ENCODE measurements at places on chromosomes 7 and 10.

GRCh38 chr7:128948976-128949760 is 11.4 kb downstream of the IRF5 start:
- DNase-seq: no peak

- peak; percentile 54 for DNase-seq
Observed at GRCh38 chr7:19713676-19714075, 4.8 kb upstream of the POLR1F start.

DNA sequence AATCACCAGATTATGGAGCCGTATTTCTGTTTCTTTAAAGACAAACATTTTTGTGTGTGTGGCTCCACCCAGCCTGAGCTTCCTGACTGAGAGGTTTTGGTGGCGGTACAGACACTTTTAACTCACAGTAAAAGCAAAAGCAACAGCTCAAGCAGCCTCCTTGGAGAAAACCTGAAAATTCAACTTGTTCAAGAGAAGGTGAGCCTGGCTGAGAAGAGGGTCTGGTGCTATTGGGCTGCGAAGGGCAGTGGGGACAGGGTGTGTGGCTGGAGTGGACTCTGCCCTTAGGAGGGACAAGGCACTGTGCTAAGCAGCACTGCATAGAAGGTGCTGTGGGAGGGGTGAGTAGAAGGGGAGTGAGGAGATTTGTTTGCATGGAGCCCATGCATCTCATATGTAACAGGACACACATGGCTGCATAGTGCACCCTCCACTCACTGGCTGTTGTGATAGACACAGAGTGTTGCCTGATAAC is at the start of gene GIMAP7:
Gene GIMAP7, plus strand, starts transcription at position 125 of the 475 bp plus-strand sequence. CDS start 5,103 bp downstream, outside the sequence.
- peak; percentile 80 for DNase-seq

DNA sequence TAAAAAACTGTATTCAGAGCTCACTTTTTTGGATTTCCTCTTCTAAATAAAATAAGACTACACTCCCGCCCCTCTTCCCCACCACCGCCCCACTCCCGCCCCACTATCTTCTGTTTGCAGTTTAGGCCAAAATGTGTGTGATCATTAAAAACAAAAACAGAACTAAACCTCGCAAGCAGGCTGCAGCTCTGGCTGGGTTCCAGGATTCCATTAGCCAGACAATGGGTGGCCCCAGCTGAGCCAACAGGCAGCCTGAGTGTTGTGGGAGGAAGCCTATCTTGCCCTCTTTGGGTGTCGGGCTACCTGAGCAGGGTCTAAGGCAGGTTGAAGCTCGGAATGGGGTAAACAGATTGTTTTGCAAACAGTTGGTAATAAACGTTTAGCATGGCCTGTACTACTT is 41.7 kb downstream of the ARL4A start:
- no peak for DNase-seq

DNA sequence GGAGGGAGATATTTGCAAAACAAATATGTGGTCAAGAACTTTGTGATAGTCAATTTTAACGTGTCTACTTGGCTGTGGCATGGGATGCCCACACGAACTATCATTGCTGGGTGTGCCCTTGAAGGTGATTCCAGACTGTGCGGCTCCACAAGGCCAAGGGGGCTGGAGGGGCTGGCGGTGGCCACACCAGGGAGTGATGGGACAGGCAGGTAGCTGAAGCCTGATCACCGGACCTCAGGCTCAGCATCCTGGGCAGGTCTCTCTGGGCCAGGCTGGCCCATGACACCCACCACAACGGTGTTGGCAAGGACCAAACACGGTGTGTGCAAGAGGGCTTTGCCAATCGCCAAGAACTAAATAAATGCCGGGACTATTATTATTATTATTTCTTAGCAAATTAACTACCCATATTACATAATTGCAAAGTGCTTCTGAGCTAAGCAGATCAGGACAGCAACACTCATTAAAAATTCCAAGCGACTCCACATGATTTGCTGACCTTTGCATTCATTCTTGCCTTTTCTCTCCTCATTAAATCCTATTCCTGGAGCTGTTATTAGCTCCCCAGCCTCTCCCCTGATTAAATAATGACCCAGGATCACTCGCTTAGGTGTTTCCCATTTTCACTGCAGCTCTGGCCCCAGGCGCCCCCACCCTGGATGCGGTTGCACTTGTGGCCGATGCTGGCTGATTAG is 35.4 kb upstream of the PPP2R2D start:
- DNase-seq: no peak

DNA sequence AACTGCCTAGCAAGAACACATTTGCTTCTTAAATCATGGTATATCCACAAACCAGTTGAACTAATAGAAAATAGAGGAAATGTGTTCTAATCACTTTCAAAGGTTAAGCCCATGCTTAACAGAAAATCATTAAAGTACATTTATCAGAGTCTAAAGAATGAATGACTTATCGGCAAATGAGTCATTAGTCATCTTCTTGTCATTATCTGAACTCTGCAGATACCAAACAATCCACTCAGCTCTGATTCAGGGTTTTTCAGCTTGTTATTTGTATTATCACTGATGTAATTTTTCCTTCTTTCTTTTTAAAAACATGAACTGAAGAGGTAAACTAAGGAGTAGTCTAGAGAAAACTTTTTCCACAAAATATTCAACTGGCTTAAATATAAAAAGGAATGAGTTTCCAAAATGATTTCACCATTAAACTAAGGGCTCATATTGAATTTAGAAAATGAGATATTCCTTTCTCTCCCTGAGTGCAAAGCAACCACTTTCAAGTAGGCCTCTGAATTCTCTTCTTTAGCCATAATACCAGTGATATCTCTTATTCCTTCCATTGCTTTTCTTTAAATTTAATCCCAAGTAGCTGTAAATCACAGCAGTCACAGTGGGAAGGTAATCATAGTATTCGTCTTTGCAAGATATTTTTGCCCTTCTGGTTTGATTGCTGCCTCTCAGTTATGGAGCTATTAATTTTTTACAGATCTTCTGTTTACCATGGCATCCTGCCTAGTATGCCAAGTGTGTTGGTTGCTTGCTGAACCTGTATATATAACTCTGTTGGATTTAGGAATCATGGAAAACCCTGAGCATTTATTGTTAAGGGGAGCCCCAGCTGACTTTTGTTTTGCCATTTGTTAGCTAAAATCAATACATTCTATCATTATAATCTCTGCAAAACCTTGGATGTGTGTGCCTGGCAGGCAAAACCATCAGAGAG is 125.1 kb downstream of the THSD7A start:
- DNase-seq: no peak

- no peak for DNase-seq
Observed at GRCh38 chr10:119087271-119087882, 6.8 kb upstream of the EIF3A start.

DNA sequence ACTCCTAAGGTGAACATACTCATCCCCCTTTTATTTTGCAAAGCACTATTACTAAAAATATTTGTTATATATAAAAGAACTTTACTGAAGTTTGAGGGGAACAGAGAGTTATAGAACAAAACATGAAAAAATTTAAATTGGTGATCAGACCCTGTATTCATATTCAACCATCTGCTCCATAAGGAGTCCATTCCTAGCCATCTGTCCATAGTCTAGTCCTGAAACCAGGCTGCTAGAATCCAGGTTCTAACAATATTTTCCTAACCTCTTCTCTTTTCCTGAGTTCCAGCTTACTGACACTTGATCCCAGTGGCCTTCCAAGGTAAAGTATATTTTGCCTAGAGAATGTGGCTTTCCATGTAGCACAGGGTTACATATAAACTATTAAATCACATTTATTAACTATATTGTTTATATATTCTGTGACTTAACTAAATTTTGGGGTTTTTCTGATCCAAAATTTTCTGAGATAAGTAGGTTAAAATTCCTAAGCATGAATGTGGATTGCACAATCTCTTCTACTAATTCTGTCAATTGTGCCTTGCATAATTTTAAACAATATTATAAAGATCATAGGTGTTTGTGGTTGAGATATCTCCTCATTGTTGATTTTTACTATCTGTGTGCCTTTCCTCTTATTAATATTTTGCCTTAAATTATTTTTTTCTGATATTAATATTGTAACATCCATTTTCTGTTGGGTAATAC is 137.6 kb upstream of the MAGI2 start:
- no peak for DNase-seq

DNA sequence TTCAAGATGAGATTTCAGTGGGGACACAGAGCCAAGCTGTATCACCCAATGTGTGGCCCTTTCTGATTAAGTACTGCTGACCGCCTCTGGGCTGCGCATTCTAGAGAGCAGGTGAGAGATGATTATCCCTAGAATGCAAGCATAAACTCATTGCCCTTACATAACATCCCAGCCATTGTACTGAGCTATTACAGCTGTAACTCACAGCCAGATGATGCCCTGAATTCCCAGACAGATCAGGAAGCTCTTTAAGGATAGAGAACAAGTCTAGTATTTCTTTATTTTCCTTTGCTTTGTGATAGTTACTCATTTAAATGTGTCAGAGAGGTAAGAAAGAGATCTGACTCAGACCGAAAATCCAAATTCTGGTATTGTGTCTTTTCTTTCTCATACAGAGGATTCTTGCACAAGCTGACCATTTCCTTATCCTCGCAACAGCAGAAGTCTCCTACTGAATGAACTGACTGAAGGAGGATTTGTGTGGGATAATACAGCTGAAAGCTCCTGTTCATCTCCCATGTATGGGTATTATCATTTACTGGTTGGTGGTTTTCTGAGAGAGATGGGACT is 58.4 kb downstream of the ZNF22 start:
- no peak for DNase-seq

- DNase-seq: no peak
Observed at GRCh38 chr10:73974309-73974946, 23.5 kb upstream of the VCL start.

- no peak for DNase-seq
Observed at GRCh38 chr7:128737867-128738385, 1.2 kb upstream of the CALU start.

DNA sequence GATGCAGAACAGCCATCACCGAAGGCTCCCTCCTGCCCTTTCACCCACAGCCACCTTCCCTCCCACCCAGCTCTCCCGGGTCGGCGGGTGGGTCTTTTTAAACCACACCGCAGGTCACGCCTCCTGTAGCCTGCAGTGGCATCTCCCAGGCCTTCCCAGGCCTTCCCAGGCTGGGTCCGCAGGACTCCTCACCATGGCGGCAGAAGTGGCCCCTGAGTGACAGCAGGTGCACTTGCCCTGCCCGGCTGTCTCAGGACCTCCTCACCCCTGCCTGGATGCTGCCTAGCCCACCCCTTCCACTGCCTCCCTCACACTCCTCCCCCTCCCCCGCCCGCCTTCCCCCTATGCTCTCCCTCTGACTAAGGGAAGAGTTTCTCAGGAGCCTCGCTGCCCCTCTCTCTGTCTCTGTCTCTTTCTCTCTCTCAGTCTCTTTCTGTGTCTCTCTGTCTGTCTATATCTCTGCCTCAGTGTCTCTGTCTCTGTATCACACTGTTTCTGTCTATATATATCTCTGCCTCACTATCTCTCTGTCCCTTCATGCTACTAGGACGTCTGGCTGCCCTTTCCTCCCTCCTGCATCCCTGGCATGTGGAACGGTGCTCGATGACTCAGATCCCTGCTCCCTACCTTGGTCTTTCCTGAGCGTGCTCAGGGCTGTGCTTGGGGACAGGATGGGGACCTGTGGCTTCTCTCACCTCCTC is 57.5 kb downstream of the GLRX3 start:
- no peak for DNase-seq

GRCh38 chr10:111203615-111204014 is 126.8 kb downstream of the ADRA2A start:
- no peak for DNase-seq

- DNase-seq: peak; percentile 8
Observed at GRCh38 chr10:69558559-69558958, 14.7 kb downstream of the NEUROG3 start.

GRCh38 chr7:38068461-38068860 is 109.6 kb upstream of the STARD3NL start:
- DNase-seq: no peak

DNA sequence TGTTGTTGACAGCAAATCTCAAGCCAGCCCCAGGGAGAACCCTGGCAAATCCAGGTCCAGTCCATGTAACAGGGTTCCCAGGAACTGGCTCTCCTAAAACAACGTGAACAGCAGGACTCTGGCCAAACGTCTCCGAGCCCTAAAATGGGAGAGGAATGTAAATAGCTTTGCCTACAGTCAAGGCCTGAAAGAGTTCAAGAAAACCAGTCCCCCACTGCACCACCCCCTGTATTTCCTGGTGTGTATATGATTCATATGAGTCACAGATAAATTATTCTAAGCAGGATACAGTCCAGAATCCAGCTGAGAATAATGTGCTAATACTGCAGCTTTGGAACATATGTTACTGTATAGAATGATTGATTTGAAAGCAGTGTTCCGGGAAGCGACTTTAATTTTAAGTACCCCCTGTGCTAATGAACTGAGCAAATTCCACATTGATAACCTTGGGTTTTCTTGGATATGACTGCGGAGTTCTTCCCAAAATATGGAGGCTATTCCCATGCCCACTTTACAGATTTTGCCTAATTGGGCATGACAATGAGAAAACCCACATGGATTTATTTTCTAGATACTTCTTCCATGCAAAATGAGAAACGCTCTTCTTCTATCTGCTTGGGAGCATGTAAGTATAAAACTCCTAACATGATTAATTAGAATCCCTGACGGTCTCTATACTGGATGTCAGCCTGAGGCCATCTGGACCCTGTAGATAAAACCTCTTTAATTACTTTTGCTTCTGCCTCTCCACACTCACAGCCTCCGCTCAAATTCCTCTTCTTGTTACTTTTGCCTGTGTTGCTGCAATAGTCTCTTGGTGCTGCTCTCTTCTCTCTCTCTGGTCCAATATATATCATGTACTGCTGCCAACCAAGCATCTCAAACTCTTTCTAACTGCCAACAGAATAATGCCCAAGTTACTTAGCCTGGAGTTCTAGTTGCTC is 50.2 kb downstream of the LAMB4 start:
- no peak for DNase-seq

- no peak for DNase-seq
Observed at GRCh38 chr10:15348579-15348978, 22.5 kb downstream of the FAM171A1 start.

DNA sequence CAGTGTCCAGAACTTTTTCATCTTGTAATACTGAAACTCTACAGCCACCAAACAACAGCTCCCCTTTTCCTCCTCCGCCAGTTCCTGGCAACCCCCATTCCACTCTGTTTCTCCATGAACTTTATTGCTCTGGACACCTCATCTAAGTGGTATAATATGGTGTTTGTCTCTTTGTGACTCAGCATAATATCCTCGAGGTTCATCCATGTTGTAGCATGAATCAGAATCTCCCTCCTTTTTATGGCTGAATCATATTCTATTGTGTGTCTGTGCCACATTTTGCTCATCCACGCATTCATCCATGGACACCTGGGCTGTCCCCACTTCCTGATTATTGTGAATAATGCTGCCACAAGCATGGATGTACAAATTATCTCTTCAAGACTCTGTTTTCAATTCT is 124.4 kb upstream of the FGFR2 start:
- no peak for DNase-seq

- no peak for DNase-seq
Observed at GRCh38 chr10:79264942-79265341, 82.3 kb upstream of the PPIF start.

DNA sequence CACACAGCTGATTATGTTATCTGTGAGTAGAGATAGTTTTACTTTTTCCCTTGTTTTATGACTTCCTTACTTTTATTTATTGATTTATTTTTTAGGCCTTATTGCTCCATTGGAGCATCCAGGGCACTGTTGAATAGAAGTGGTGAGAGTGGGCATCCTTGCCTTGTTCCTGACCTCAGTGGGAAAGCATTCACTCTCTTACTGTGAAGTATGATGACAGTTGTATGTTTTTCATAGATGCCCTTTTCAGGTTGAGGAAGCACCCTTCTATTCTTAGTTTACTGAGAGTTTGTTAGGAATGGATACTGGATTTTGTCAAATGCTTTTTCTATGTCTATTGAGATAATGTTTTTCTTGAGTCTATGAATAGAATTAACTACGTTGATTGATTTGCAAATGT is 88.6 kb downstream of the XRCC2 start:
- DNase-seq: no peak

- DNase-seq: no peak
Observed at GRCh38 chr10:106910666-106911065, 253.8 kb downstream of the SORCS1 start.
